ENCODE measurements at places on chromosomes 6 and 20. TPM values are rescaled to one million over a fixed set of nuclear protein-coding genes. Genes with fewer than 3 reads are reported as not detected.

DZANK1 gene
- total RNA-seq: 2.8 TPM

HMGA1 gene
- total RNA-seq: 740 TPM

B3GAT2 gene
- total RNA-seq: 0.04 TPM

TCF21 gene
- total RNA-seq: 0.02 TPM

ID4 gene
- total RNA-seq: 2.4 TPM

SHLD1 gene
- total RNA-seq: 6.7 TPM

ZNF334 gene
- total RNA-seq: not detected

FHL5 gene
- total RNA-seq: not detected

PRRT1 gene
- total RNA-seq: 0.95 TPM

PDE10A gene
- 32.3 TPM for total RNA-seq

MRPS18B gene
- total RNA-seq: 95.9 TPM

Data from A549 treated with DMSO at 1 μM for 4 hours (cell line).